ENCODE measurements at places on chromosomes 3 and 15. TPM values are rescaled to one million over a fixed set of nuclear protein-coding genes. Genes with fewer than 3 reads are reported as not detected.

The ERICH6 gene
- not detected for total RNA-seq

The PPP2R3A gene
- 11.2 TPM for total RNA-seq

The REC114 gene
- total RNA-seq, result not detected

The KCNAB1 gene
- 5.2 TPM for total RNA-seq

The AADACL2 gene
- total RNA-seq, result not detected

The ATP6V1A gene
- total RNA-seq, result 25.4 TPM

The KLHL40 gene
- not detected for total RNA-seq

The ADCY5 gene
- total RNA-seq, result 18.8 TPM

The RBMS3 gene
- total RNA-seq, result 17.4 TPM

The DPPA2 gene
- total RNA-seq, result not detected

The CHL1 gene
- 3.0 TPM for total RNA-seq

GRCh38 chr15:38535491-38536200 lies 29.0 kb downstream of the RASGRP1 start:
- H3K4me1 ChIP-seq, result peaks cover 5% of the 10 kb centered on the region
- H3K27me3 ChIP-seq, result no peaks in the 10 kb centered on the region
- H3K27ac ChIP-seq, result no peak overlapping the region
- H3K4me3 ChIP-seq, result no peak overlapping the region

GRCh38 chr15:77024273-77025082 lies 29.6 kb downstream of the PSTPIP1 start:
- DNase-seq, result peak; percentile 63
- peaks cover 16% of the 10 kb centered on the region for H3K4me1 ChIP-seq
- H3K27me3 ChIP-seq, result no peaks in the 10 kb centered on the region
- H3K27ac ChIP-seq, result no peak overlapping the region

DNA sequence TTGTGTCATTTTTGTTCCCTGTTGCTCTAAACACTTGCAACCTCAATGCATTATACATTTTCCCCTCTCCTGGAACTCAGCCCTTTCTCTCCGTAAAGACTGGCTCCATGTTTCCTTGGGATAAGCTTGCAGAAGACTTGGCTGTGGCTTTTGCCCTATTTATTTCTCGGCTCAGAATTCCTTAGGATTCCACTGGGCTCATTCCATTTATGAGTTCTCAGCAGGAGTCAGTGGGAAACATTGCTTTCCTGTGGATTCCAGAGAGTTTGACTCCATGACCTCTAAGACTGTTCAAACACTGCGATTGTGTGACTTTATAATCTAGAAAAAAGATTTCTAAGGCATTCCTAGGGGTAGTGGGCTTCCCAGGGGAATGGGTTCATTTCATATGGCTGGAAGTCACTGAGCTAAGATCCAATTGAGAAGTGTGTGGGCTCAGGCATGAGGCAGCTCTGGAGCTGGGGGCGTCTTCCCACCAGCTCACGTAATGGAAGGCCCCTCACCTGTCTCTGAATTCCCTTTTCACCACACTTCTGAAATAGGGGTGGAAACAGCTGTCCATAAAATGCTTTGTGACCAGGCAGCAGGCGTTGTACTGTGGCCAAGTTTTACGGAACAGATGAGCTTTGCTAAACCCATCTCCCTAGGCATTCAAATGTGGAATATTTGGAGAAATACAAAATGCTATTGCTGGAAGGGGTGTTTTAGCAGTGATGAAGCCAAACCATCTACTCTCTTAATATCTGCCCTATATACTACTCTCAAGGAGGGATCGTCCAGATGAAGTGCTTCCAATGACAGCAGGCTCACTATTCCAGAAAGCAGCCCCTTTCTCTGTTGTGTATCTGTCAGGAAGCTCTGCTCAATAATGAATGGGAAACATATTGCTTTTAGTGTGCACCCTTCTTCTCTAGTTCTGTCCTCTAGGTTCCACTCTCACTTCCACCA lies 91.8 kb upstream of the BCL6 start:
- no peaks in the 10 kb centered on the region for H3K27me3 ChIP-seq
- no peaks in the 10 kb centered on the region for H3K4me1 ChIP-seq
- no peak overlapping the region for H3K27ac ChIP-seq

GRCh38 chr15:82312586-82313349 lies 36.5 kb downstream of the GOLGA6L10 start:
- no peak overlapping the region for H3K27ac ChIP-seq
- no peak for DNase-seq
- no peaks in the 10 kb centered on the region for H3K4me1 ChIP-seq
- no peak overlapping the region for H3K4me3 ChIP-seq
- no peaks in the 10 kb centered on the region for H3K27me3 ChIP-seq
- H3K36me3 ChIP-seq, result no peaks in the 10 kb centered on the region

- peaks cover 14% of the 10 kb centered on the region for H3K36me3 ChIP-seq
- no peak overlapping the region for H3K27ac ChIP-seq
- no peak overlapping the region for H3K4me3 ChIP-seq
Measured at GRCh38 chr3:12914088-12914487, 72.7 kb upstream of the RPL32 start.

DNA sequence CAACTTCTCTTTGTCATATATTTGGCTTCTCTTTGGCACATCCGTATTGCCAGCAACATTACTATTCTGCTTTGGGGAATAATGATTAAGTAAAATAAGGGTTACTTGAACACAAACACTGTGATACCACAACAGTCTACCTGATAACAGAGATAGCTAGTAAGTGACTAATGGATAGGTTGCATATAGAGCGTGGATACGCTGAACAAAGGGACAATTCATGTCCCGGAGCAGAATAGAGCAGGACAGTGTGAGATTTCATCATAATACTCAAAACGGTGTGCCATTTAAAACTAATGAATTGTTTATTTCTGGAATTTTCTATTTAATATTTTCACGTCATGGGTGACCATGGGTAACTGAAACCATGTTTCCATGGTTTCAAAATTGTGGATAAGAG lies 54.1 kb downstream of the SCN5A start:
- no peaks in the 10 kb centered on the region for H3K36me3 ChIP-seq
- H3K4me1 ChIP-seq, result no peaks in the 10 kb centered on the region
- no peak for DNase-seq
- H3K4me3 ChIP-seq, result no peak overlapping the region
- no peak overlapping the region for H3K27ac ChIP-seq

DNA sequence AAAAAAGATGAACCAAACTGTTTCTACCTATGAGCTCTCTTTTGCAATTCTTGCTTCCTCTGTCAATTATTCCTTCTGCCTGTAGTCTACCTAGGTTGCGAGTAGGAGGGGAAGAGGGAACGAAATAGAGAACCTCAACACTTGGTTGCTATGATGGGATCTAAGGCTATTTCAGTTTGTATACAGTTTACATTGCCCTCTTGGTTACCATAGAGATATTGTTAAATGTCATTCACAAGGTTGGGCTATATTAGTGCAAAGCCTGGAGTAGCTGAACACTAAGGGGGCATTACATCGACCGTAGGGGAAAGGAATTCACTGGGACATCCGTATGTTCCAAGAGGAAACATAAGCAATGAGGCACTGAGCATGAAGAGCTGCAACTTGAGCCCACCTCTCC lies 276.9 kb downstream of the GBE1 start:
- no peaks in the 10 kb centered on the region for H3K36me3 ChIP-seq
- no peaks in the 10 kb centered on the region for H3K27me3 ChIP-seq
- DNase-seq, result no peak
- H3K4me3 ChIP-seq, result no peak overlapping the region
- H3K4me1 ChIP-seq, result no peaks in the 10 kb centered on the region

- H3K27ac ChIP-seq, result no peak overlapping the region
- H3K27me3 ChIP-seq, result no peaks in the 10 kb centered on the region
- DNase-seq, result no peak
- no peaks in the 10 kb centered on the region for H3K36me3 ChIP-seq
- peaks cover 20% of the 10 kb centered on the region for H3K4me1 ChIP-seq
- no peak overlapping the region for H3K4me3 ChIP-seq
Measured at GRCh38 chr3:120052677-120053076, 41.6 kb downstream of the GSK3B start.

- H3K27me3 ChIP-seq, result no peaks in the 10 kb centered on the region
- H3K27ac ChIP-seq, result no peak overlapping the region
- DNase-seq, result no peak
- no peak overlapping the region for H3K4me3 ChIP-seq
- no peaks in the 10 kb centered on the region for H3K4me1 ChIP-seq
Measured at GRCh38 chr15:81174125-81174791, 22.4 kb upstream of the IL16 start.

GRCh38 chr15:65354835-65355172 lies 23.0 kb downstream of the IGDCC3 start:
- H3K36me3 ChIP-seq, result no peaks in the 10 kb centered on the region
- H3K27me3 ChIP-seq, result no peaks in the 10 kb centered on the region
- no peak overlapping the region for H3K27ac ChIP-seq

- H3K27me3 ChIP-seq, result no peaks in the 10 kb centered on the region
- H3K4me3 ChIP-seq, result no peak overlapping the region
- DNase-seq, result no peak
- no peaks in the 10 kb centered on the region for H3K36me3 ChIP-seq
- H3K27ac ChIP-seq, result no peak overlapping the region
Measured at GRCh38 chr3:98612587-98612986, 19.2 kb upstream of the CPOX start.

DNA sequence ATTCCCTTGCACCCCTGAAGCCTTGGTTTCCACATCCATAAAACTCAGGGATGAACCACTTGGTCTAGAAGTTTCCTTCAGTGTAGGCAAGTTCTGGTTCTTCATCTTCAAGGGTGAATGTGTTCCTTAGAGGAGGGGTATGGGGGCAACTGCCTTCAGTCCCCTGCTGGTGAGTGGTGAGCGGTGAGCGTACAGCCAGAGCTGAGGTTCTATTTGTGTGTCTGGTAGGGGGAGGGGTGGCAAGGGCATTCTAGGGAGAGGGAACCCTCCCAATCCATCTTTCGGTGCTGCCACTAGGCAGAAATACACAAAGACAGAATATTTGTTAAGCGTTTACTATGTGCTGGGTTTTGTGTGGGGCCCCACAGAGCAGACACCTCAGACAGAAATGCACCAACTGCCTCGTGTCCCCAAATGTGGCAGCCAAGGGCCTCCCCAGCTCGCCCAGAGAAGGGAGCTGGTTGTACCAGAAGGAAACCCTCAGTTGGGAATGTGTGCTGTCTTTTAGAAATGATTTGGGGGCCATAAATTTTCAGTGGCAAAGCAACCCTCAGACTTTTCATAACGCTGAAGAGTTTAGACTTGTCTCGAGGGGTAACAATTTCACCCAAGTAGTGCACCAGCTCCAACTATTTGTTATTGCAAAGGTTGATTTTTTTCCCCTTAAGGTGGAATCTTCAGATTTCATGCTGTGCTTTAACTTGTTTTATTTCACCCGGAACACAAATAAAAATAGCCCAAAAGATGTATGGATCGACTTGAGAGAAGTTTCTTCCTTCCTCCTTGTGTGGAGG lies 137.6 kb downstream of the FBLN2 start:
- no peaks in the 10 kb centered on the region for H3K4me1 ChIP-seq
- H3K27me3 ChIP-seq, result no peaks in the 10 kb centered on the region
- no peak overlapping the region for H3K27ac ChIP-seq
- no peaks in the 10 kb centered on the region for H3K36me3 ChIP-seq

DNA sequence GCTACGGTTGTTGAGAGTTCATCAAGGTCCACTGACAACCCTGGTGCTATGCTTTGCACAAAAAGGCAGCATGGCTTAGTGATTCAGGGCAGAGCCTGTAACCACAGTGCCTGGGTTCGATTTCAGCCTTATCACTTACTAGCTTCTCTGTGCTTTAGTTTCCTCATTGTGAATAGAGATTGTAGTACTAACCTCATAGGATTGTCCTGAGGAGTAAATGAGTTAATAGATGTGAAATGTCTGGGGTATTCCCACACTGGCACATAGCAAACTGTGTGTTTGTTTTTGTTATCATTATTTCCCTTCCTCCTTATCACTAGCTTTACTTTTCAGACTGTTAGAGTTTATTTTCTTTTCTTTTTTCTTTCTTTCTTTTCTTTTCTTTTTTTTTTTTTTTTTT lies 16.3 kb downstream of the CRTAP start:
- no peak overlapping the region for H3K27ac ChIP-seq
- H3K27me3 ChIP-seq, result no peaks in the 10 kb centered on the region
- H3K4me3 ChIP-seq, result no peak overlapping the region

GRCh38 chr3:66748175-66748876 lies 247.5 kb upstream of the LRIG1 start:
- DNase-seq, result no peak
- no peaks in the 10 kb centered on the region for H3K36me3 ChIP-seq
- no peak overlapping the region for H3K27ac ChIP-seq
- no peaks in the 10 kb centered on the region for H3K27me3 ChIP-seq
- no peak overlapping the region for H3K4me3 ChIP-seq

GRCh38 chr3:122936335-122936734 lies 91.2 kb downstream of the SEMA5B start:
- H3K4me1 ChIP-seq, result peaks cover 4% of the 10 kb centered on the region
- no peak overlapping the region for H3K4me3 ChIP-seq
- DNase-seq, result no peak
- H3K36me3 ChIP-seq, result no peaks in the 10 kb centered on the region
- H3K27me3 ChIP-seq, result no peaks in the 10 kb centered on the region
